Pancreas (tissue), 10 donors: ENCODE measurements at places on chromosomes 7 and 10.

GRCh38 chr7:140013676-140014075 lies 49.1 kb downstream of the PARP12 start:
- no peak for DNase-seq

- no peak for DNase-seq
These were observed 46.6 kb downstream of the LRRN3 start for GRCh38 chr7:111137296-111138192.

DNA sequence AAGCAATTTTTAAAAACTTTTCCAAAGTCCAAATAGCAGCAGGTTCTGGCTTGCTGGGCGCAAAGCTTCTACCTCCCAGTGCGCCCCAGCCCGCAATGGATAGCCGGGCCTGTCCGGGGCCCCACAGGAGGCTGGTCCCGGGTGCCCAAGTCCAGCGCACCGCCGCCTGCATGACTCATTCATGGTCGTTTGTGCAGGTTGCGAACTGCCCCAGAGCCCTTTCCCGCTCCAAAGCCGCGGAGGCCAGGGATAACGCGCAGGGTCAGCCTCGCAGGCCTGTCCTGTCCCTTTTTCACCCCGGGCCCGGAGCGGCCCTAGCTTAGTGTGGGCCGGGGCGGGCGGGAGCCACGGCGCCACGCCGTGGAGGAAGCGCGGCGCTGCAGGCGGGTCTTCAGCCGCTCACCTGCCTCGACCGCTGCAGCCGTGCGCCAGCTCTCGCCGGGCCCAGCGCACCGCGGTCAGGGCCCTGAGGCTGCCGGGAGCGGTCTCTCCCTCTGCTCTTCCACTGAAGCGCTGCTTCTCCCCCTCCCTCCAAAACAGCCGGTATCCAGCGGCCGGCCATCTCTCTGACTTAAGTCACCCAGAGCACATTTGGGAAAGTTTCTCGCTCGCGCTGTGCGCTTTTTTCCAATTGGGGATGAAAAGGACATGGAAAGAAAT lies 1.7 kb upstream of the EGR2 start:
- DNase-seq = peak; percentile 88

- DNase-seq = no peak
These were observed 202.8 kb upstream of the MKLN1 start for GRCh38 chr7:131124867-131125266.

GRCh38 chr7:96361116-96361857 lies 39.4 kb upstream of the SLC25A13 start:
- DNase-seq = no peak

DNA sequence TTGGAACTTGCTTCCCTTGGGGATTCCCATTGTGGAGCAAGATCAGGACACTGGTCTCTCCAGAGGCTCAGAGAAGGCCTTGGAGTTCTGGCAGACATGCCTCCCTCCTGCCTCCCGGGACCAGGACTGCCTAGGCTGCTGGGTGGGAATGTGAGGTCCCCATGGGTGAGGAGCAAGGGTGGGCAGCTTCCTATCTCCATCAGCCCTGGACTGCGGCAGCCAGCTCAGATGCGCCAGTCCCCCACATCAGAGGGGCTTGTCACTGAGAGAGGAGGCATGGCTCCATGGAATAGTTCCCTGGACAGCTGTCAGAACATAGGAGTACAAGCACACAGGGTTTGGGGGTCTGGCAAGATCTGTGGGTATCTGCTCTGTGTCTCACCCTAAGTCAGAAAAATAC lies 17.3 kb downstream of the GPR26 start:
- DNase-seq = no peak
